ENCODE measurements at places on chromosomes 7 and 10.

DNA sequence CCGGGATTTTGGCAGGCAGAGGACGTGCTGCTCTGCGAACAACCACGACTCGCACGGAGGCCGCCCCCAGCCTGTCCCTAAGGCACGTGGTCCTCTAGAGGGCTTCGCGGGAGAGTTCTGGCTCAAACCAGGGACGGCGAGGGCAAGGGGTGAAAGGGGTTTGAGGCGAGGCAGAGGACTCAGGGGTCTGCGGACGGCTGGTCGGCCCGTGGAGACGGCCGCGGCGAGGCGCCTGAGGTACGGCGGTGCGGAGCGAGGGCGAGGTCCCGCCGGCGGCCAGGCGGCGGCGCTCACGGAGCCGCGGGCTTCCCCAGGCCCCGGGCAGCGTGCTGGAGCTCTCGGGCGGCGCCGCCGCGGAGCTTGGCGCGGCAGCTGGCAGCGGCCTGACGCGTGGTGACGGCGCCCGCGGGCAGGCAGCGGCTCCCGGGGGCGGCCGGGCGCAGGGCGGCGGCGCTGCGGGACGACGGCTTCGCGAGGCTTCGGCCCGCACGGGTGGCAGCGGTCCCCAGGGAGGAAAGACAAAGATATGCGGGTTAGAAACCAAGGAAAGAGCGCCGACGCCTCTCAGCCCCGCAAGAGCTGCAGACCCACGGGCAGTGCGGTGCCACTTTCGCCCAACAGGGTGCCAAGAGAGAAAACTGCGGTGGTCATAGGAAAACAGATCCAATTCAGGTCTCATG is 44.8 kb downstream of the ZNF800 start:
- DNase-seq = peak; percentile 57

- no peak for DNase-seq
These were observed 13.9 kb downstream of the ZNF488 start for GRCh38 chr10:47370015-47370767.

- DNase-seq = no peak
These were observed 192.7 kb downstream of the EXOC4 start for GRCh38 chr7:133445617-133446016.

- peak; percentile 1 for DNase-seq
These were observed 86.5 kb upstream of the NMT2 start for GRCh38 chr10:15254808-15255648.

DNA sequence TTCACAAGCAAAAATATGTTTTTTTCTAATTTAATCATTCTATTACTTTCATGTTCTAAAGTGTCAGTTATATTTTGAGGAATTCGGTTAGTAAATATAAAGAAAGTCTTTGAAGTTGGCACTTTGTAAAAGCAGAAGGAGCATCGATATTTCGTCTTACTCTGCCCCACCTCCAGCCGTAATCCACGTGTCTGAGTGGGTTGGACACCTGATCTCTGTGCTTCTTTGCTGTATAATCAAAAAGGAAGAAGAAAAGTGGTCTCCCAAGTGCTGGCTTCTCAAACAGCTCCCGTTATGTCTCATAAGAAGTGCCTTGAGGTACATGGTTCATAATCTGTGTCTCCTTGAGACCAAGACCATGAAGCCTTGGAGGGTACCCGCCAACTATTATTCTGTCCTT is 19.8 kb downstream of the PRKAR2B start:
- DNase-seq = no peak

DNA sequence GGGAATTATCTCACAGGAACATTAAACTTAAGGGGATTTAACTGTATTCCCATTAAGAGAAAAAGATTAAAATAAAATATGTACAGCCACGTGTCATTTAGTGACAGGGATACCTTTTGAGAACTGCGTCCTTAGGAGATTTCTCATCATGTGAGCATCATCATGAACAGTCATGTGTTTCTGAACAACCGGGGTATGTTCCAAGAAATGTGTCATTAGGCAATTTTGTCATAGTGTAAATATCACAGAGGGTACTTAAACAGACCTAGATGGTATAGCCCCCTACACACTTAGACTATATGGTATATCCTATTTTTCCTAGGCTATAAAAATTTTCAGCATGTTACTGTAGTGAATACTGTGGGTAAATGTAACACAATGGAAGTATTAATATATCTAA is 840.3 kb downstream of the CNTNAP2 start:
- DNase-seq = no peak

GRCh38 chr7:143507534-143508055 is 29.9 kb downstream of the TAS2R41 start:
- DNase-seq = no peak

DNA sequence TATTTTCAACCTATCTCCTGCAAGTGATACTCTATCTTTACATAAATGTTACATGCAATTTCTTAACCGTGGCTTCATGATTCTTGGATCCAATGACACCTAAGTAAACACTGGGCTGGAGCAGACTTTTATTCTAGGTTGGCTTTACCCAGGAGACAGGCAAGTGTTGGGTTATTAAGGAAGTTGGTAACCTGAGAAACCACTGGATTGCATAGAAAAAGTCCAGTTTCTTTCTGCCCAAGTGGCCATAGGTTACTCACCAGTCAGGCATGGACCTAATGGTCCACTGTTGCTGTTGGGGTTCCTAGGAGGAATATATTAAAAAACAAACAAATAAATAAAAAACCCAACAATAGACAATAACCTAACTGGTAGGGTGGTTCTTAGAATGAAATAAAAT is 112.8 kb downstream of the SEMA3D start:
- DNase-seq = no peak

DNA sequence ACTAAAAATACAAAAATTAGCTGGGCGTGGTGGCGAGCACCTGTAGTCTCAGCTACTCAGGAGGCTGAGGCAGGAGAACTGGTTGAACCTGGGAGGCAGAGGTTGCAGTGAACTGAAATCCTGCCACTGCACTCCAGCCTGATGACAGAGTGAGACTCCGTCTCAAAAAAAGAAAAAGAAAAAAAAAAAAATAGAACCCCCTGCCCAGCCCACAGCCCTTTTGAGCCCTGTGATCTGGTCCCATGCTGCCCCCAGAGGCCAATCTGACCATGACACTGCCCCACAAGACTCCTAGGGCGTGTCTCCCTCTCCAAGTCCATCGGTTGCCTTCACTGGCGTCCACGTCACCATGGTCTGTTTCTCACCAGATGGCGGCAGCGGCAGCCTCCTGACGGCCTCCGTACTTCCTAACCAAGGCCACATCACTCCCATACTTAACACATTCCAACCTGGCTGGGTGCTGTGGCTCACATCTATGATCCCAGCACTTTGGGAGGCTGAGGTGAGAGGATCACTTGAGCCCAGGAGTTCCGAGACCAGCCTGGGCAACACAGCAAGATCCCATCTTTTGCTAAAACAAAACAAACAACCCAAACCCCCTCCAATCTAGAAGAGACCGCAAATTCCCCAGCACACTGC is 18.0 kb downstream of the STX1A start:
- no peak for DNase-seq

- DNase-seq = no peak
These were observed 6.4 kb upstream of the MSS51 start for GRCh38 chr10:73439605-73440312.

DNA sequence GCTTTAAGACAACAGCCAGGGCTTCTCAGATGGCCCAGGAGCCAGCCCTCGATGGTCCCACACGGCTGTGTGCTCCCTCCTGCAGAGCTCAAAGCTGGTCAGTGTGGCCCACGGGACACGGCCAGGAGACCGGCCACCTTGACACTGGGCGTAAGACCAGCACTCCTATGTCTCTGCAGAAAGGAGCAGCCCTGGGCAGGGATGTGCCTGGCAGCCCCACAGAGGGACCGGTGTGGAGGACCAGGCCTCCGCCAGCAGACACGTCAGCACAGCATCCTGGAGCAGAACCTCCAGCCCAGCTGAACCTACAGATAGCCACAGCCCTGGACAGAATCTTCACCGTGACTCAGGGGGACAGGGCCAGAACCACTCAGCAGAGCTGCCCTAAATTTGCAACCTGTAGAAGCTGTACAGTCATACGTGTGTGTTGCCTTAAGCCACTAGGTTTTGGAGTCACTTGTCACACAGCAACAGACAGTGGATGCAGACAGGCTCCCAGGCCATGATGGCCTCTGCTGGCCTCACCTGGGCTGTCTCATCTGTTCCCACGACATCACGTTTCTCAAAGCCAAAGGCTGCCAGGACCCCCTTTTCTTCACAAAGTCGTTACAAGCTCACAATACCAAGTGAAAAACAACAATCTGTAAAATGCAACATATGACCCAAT is 132.4 kb downstream of the DIP2C start:
- no peak for DNase-seq

DNA sequence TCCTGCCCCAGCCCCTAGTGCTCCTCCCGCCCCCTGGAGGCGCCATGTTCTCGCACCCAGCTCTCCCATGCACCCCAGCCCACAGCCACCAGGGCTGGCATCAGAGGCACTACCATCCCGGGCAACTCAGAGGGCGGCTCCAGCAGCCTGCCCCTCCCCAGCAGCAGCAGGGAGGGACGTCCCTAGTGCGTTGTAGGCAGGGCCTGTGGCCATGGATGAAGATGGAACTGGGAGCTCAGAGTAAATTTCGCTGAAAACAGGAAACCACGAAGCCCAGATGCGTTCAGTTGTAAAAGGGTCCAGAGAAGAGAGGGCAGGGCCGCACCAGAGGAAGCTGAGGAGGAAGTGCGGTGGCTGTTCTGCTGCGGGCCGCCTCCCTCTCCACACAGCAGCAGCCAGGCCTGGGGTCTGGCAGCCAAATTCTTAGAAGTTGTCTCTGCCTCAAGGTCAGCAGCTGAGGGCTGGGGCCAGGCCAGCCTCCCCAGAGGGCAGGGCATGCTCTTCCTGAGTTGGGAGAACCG is 24.6 kb downstream of the VSIR start:
- DNase-seq = peak; percentile 57

GRCh38 chr7:65746398-65746669 is 126.5 kb upstream of the VKORC1L1 start:
- no peak for DNase-seq

GRCh38 chr7:131591687-131592319 is 35.4 kb upstream of the PODXL start:
- DNase-seq = no peak

DNA sequence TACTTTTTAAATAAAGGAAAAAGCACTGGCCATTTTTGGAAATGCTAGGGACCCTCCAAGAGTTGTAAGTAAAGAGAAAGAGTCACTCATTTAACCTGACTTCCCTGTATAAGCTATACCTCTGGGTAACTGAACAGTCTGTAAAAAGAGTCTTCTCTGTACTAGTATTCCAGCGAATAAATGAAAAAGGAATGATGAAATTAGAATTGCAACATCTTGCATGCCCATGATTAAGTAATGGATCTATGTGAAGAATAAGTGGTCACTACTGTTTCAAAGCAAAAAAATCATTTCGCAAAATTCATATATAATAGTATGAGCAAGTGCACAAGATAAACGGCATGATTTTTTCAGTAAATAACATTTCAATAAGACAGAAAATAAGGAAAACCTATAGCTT is 116.8 kb downstream of the ZFAND4 start:
- DNase-seq = no peak

DNA sequence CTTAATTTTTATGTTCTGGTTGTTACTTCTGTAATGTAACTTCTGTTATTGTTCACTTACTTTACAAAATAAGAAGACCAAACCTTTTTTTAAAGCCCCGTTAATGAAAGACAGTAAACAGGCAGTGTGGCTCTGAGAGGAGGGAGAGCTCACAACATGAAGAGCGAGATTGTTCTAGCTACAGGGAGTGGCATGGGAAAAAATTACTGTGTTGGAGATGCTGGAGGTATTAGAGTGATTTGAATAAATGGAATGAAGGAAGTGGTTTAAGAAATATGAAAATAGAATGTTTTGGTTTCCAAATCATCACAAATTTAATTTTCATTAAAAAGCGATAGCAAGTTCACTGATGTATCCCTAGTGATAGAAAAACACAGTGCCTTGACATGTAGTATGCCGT is 31.8 kb downstream of the REEP3 start:
- no peak for DNase-seq

DNA sequence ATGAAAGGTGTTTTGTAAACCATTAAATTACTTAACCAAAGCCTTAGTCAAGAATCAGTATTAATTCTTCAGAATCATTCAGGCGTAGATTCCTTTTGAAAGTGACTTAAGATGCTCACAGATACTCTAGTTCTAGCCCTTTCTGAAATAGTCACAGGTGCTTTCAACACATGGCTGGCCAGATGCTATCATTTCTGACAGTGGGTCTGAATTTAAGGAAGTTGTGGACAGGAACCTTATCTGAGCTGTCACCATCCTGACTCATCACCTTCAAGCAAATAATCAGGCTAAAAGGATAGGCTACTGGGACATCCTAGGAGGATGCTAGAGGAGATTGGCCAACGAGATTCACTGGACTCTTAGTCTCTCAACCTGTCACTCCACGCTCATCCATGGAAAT is 501.5 kb downstream of the LRMDA start:
- no peak for DNase-seq

DNA sequence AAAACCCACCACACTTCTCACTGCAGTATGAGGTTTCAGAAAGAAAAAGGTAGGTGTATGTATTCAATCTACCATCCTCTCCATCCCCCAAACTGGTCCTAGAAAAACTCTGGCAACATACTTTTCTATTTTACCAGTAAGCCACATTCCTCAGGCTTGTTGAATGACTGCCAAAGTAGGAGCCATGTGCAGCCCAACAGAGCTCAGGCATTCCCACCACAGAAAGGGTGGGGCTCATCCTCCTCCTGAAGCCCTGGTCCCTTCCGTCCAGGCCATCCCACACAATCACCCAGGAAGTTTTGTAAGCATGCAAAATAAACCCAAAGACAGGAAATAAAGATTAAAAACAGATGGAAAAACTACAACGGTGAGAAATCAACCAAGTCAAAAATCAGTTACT is 57.2 kb downstream of the MAD1L1 start:
- DNase-seq = no peak

DNA sequence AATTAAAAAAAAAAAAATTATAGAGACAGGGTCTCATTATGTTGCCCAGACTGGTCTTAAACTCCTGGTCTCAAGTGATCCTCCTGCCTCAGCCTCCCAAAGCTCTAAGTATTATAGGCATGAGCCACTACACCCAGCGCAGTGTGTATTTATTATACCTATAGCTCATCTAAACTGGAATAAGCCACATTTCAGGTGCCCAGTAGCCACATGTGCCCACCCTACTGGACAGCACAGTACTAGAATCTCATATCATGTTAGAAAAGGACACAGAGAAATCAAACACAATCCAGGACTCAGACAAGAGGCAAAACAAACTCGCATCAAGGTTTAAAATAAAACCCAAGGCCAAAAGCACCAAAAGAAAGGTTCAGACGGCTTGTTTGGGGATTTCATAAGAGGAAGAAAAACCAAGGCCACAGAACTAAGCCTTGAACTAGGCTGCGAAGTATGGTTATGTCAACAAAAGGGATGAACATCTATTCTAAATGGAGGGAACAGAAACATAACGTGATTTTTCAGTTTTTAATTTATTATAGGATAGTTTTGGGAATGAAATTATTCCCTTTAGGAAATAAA is 32.3 kb downstream of the SLC16A9 start:
- DNase-seq = no peak

GRCh38 chr10:5779730-5780129 is 33.5 kb downstream of the GDI2 start:
- DNase-seq = no peak

GRCh38 chr10:108413954-108414353 is 1249.4 kb upstream of the SORCS1 start:
- DNase-seq = no peak

Measured in T-helper 9 cell (primary cell).